ENCODE measurements at places on chromosomes 2 and 18.

DNA sequence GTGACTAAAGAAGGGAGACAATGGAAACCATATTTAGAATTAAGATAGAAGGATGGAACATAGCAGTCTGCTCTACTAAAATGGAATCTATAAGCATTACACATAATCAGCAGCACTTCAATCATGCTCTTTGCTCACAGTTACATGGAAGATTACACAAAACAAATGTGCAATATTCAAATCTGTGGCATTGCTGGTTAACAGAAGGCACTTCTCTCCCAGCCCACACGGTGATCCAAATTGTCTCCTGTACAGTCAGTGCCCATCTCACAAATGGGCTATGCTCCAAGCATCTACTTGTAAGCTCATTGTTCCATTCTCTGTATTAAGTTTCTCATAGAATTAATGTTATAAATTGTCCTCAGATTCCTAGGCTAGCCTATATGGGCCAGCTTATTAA is 716.6 kb downstream of the NRXN1 start:
- H3K4me3 ChIP-seq, result no peak overlapping the region
- no peak overlapping the region for H3K27ac ChIP-seq
- no peaks in the 10 kb centered on the region for H3K27me3 ChIP-seq
- no peak for DNase-seq

DNA sequence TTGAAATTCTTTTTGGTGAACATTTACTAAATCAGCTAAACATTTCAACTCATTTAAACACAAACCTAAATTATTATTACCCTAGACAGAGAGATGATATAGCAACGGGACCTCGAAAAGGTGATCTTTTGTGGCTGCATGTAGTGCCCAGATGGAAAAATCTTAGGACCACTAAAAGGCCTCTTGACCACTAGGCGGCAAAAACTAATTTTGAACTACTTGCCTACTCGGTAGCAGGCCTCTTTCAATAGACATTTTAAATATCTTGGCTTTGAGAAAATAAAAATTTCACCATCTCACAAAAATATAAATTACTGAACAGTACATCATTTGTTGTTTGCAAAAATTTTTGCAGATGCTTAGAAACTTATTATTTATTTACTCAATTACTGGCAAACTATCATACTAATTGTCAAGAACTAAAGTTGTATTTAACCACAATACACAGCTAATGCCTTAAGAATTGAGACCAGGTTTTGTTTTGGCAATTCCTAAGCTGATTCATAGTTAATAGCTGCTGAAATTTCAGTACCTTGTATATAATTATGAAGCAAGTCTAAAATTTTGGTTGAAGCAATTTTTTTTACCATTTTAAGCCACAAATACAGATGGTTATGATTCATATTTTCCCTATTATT is 9.4 kb downstream of the COL3A1 start:
- no peaks in the 10 kb centered on the region for H3K27me3 ChIP-seq
- no peak for DNase-seq
- H3K4me3 ChIP-seq, result no peak overlapping the region
- no peak overlapping the region for H3K27ac ChIP-seq
- H3K4me1 ChIP-seq, result no peaks in the 10 kb centered on the region

DNA sequence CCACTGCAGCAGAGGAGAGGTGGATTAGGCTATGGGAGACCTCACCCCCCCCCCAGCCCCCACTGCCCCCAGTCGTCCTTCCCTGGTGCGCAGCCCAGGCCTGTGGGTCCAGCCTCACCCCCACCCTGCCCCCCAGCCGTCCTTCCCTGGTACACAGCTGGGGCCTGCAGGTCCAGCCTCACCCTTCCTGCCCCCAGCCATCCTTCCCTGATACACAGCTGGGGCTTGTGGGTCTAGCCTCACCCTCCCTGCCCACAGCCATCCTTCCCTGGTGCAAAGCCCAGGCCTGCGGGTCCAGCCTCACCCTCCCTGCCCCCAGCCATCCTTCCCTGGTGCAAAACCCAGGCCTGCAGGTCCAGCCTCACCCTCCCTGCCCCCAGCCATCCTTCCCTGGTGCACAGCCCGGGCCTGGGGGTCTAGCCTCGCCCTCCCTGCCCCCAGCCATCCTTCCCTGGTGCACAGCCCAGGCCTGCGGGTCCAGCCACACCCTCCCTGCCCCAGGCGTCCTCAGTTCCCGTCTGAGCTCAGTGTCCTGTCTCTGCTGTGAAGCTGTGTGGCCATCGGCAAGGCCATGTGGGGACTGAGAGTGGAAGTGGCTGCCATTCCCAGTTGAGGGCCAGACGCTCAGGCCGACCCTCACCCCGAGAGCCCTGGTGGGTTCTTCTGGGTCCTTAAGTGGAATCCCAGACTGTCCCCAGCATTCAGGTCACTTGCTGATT is 86.8 kb upstream of the SNTG2 start:
- no peaks in the 10 kb centered on the region for H3K4me1 ChIP-seq
- H3K27me3 ChIP-seq, result no peaks in the 10 kb centered on the region
- H3K4me3 ChIP-seq, result no peak overlapping the region
- no peaks in the 10 kb centered on the region for H3K36me3 ChIP-seq
- no peak for DNase-seq

DNA sequence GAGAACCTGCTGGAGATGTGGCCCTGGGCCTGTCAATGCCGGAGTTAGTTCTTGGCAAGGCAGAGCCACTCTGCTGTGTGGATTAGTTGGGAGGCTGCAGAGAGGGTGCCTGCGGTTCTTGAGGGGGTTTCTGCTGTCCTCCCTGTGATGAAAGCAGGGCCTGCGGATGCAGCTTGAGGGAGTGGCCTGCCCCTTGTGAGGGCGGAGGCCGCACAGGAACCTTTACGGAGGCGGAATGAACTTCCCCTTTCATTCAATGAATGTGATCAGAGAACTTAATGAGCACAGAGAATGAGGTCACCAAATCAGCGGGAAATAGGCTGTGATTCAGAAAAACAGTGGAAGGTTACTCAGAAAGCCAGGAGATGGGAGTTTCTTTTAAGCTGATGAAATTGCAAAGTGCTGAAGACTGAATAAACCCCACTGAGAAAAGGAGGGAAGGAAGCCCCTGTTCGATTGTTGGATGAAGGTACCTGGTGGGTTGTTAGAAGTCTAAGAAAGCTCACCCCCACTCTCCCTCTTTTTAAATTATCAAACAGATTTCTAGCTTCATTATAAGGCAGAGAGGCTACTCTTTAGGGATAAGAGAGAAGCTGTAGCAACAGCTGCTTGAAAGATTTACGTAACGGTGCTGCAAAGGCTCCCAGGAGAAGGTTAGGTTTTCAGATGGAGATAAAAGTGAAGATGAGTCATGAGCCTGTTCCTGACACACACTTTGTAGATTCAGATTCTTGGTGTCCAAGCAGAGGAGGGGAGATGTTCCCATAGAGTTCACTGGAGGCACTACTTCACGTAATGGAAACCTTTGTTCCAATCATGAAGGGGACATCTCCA is 47.4 kb downstream of the VWA3B start:
- no peak overlapping the region for H3K27ac ChIP-seq
- no peak overlapping the region for H3K4me3 ChIP-seq
- H3K36me3 ChIP-seq, result no peaks in the 10 kb centered on the region
- no peaks in the 10 kb centered on the region for H3K4me1 ChIP-seq
- DNase-seq, result peak; percentile 30
- H3K27me3 ChIP-seq, result no peaks in the 10 kb centered on the region

- no peak overlapping the region for H3K27ac ChIP-seq
- peak; percentile 91 for DNase-seq
- H3K4me3 ChIP-seq, result no peak overlapping the region
- no peaks in the 10 kb centered on the region for H3K36me3 ChIP-seq
Observed at GRCh38 chr2:227370791-227371312, 8.3 kb downstream of the TM4SF20 start.

DNA sequence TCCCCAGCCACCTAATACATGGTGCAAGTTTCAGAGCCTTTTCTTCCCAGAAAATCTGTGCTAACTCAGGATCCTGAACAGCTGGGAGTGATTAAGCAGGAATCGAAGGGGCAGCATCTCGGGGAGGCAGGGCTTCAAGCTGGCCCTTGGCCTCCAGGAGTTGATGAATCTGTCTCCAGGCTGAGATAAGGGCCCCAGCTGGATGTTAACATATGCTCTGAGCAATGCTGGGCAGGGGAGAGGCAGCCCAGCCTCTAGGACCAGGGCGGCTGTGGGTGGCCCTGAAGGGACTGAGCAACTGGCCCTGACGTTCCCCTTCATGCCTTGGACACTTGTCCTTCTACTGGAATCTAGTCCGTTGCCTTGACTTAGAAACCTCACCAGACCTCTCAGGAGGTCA is 84.1 kb upstream of the EPC2 start:
- H3K27me3 ChIP-seq, result no peaks in the 10 kb centered on the region
- H3K27ac ChIP-seq, result no peak overlapping the region
- peak; percentile 16 for DNase-seq
- H3K36me3 ChIP-seq, result no peaks in the 10 kb centered on the region

- no peaks in the 10 kb centered on the region for H3K4me1 ChIP-seq
- H3K36me3 ChIP-seq, result no peaks in the 10 kb centered on the region
- no peak for DNase-seq
- peak overlapping the region; percentile 36 for H3K4me3 ChIP-seq
- H3K27me3 ChIP-seq, result no peaks in the 10 kb centered on the region
Observed at GRCh38 chr2:4903656-4904348, 788.4 kb upstream of the SOX11 start.

DNA sequence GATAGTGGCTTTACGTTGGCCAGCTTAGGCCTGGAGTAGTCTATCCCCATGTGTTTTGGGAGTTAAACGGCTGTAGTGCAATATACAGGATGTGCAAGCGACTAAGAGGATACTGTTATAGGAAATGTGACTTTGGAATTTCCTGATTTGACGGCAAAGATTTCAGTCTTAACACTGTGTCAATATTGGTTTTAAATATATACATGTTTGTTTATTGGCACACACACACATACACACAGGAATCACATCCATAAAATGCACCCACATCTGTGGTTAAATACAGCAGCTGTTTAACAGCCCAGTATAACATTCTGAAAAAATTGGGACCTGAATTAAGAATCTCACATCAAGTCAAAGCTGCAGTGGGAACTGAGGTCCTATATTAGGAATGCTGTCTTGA is 347.1 kb downstream of the TXNL1 start:
- no peaks in the 10 kb centered on the region for H3K4me1 ChIP-seq
- DNase-seq, result no peak
- no peaks in the 10 kb centered on the region for H3K36me3 ChIP-seq
- H3K27ac ChIP-seq, result no peak overlapping the region
- no peak overlapping the region for H3K4me3 ChIP-seq
- H3K27me3 ChIP-seq, result no peaks in the 10 kb centered on the region

DNA sequence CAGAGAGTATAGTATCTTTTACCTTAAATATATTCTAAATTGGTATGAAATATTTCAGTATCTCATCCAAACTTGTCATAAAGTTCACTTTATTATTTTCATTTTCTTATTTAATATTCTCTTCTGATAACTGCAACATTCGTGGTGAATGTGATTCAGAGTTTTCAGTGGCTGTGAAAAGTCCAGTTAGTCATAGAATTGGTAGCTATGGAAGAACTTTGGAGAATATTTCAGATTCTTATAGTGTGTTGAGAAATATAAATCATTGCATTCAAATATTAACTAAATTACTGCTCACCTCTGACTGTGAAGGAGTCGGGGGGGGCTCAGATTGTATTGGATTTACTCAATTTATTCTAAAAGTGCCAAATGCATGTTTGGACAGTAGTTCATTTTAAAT is 178.6 kb upstream of the VWC2L start:
- H3K4me1 ChIP-seq, result no peaks in the 10 kb centered on the region
- H3K36me3 ChIP-seq, result no peaks in the 10 kb centered on the region
- no peak overlapping the region for H3K4me3 ChIP-seq
- no peak overlapping the region for H3K27ac ChIP-seq

GRCh38 chr18:41326311-41326710 is 628.7 kb upstream of the PIK3C3 start:
- no peak overlapping the region for H3K4me3 ChIP-seq
- no peaks in the 10 kb centered on the region for H3K36me3 ChIP-seq
- H3K27ac ChIP-seq, result no peak overlapping the region

DNA sequence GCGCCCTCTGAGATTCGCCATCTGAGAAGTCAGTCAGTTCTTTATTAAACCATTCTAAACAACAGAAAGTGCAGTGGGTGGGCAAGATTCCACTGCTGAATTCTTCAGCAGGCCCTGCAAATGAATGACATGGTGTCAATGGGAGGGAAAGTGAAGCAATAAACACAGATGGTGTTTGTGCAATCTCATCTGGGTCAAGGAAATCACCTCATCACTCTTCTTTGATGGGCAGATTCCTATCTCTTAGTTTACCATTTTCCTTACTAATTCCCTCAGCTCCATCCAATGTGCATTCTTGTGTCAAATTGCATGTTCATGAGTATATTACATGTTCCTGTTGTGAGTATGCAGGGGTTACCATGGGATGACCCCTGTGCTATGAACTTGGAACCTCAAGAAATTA is 100.7 kb upstream of the CYP1B1 start:
- H3K4me3 ChIP-seq, result no peak overlapping the region
- H3K36me3 ChIP-seq, result no peaks in the 10 kb centered on the region
- no peak overlapping the region for H3K27ac ChIP-seq
- H3K27me3 ChIP-seq, result no peaks in the 10 kb centered on the region
- peak; percentile 84 for DNase-seq
- peaks cover 15% of the 10 kb centered on the region for H3K4me1 ChIP-seq

DNA sequence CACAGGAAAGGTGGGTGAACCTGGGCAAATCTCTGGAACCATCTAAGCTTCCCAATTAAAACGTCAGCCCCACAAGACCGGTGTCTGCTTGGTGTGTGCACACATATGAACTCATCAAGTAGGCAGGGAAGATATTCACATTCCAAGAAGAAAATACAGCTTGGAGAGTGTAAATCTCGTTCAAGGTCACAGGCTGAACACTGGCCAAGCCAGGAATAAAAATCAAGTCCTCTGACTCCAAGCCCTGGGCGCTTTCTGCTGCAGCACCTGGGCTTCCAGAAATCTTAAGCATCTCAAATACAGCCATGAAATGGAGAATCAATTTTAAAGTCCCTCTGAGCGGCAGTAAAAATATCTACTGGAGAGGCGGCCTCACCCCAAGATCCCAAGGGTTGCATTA is 150.9 kb downstream of the TWIST2 start:
- H3K4me3 ChIP-seq, result no peak overlapping the region
- no peaks in the 10 kb centered on the region for H3K4me1 ChIP-seq

GRCh38 chr2:240439698-240440151 is 4.3 kb downstream of the GPC1 start:
- no peak overlapping the region for H3K4me3 ChIP-seq
- H3K4me1 ChIP-seq, result peaks cover 8% of the 10 kb centered on the region
- no peak overlapping the region for H3K27ac ChIP-seq
- H3K36me3 ChIP-seq, result peaks cover 8% of the 10 kb centered on the region

DNA sequence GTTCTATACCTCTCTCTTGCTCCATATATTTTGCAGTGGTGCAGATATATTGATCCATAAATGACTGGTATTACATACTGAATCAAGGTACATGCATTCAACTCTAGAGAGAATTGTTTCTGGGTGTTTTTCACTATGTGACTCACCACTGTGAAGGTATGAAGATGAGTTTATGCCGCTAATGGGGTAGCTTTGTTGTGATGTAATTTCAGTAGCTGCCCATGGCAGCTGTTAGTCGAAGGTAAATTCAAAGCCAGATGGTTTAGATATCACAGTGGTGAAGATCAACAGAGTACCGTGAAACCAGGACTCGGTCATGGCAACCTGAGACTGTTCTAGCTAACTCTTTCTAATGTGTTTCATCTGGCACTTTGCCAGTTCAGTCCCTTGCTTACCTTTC is 50.4 kb downstream of the PKP4 start:
- peaks cover 11% of the 10 kb centered on the region for H3K4me1 ChIP-seq
- H3K27ac ChIP-seq, result no peak overlapping the region
- H3K36me3 ChIP-seq, result no peaks in the 10 kb centered on the region

GRCh38 chr2:145199042-145199441 is 679.1 kb upstream of the ZEB2 start:
- DNase-seq, result no peak
- H3K27ac ChIP-seq, result no peak overlapping the region
- no peaks in the 10 kb centered on the region for H3K27me3 ChIP-seq
- H3K4me3 ChIP-seq, result no peak overlapping the region

GRCh38 chr2:146461068-146461467 is 1383.8 kb upstream of the ACVR2A start:
- no peaks in the 10 kb centered on the region for H3K27me3 ChIP-seq
- no peaks in the 10 kb centered on the region for H3K4me1 ChIP-seq
- no peak overlapping the region for H3K4me3 ChIP-seq
- no peak for DNase-seq

Measured in trophoblast cell (in vitro differentiated cells and primary cell).